RWPE2 (cell line): ENCODE measurements at places on chromosomes 2 and 18.

GRCh38 chr18:74791501-74792194 lies 194.0 kb downstream of the ZNF407 start:
- no peak for DNase-seq

GRCh38 chr2:186523791-186524190 lies 37.7 kb downstream of the ZC3H15 start:
- DNase-seq, result no peak

- no peak for DNase-seq
Measured at GRCh38 chr2:15913146-15913545, 27.2 kb upstream of the MYCN start.

DNA sequence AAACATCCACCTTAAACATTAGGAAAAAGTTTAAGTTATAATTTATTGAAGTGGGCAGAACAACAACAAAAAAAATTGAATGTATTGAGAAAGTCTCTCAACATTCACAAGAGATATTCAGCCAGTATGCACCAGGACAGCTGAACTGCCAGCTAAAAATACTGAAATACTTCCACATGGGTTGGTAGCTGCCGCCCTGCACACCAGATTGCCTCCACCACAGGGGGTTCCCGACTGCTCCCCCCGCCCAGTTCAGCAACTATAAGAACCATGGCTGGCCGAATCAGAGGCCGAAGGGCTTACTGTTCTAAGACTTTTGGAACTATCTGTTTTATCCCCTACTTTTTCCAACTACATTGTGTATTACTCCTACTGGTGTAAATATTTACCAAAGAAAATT lies 150.0 kb upstream of the LRP1B start:
- DNase-seq, result no peak

- DNase-seq, result no peak
Measured at GRCh38 chr2:161170958-161171932, 11.0 kb downstream of the TANK start.

GRCh38 chr2:235563056-235563910 lies 69.4 kb downstream of the AGAP1 start:
- no peak for DNase-seq

GRCh38 chr2:112343827-112344585 lies 68.6 kb downstream of the ZC3H6 start:
- DNase-seq, result no peak

- no peak for DNase-seq
Measured at GRCh38 chr2:95061601-95062183, 36.2 kb downstream of the MAL start.

GRCh38 chr2:11163439-11164317 lies 8.4 kb downstream of the SLC66A3 start:
- no peak for DNase-seq

GRCh38 chr2:67208887-67209500 lies 188.1 kb upstream of the ETAA1 start:
- DNase-seq, result no peak

- peak; percentile 38 for DNase-seq
Measured at GRCh38 chr2:239937866-239938640, 87.1 kb downstream of the NDUFA10 start.

DNA sequence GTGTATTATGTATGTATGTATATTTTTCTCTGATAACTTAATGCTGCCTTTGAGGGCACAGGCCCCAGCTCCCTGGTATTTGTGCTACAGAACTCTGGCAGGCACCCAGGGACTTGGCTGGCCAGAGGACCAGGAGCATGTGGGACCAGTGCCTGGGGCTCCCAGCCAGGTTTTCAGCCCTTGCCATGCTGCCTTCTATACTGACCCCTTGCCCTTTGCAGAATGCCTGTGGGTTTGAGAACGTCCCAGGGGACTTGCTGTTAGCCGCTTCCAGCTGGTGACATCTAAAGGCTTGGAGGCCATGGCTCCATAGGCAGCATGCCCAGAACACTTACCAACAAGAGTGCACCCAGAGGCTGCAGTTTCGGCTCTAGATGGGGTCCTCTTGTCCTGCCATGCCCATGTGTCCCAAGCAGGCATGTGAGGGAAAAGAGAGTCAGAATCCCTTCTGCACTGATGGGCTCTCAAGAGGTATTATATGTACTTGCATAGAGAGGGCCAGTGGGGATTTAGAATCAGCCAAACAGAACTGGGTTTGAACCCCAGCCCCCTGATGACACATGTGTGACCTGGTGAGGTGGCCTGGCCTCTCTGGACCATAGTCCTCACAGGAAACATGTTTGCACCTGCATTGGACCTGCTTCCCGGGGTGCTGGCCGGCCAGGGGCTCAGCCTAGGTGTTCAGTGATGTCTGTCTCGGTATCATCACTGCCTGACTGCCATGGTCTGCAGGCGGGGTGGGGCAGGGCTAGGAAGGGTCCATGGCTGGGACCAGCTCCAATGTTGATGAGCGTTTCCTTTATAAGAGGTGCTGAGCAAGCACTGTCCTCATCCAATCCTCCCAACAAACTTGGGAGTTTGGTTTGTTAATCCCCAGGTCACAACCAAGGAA lies 119.2 kb upstream of the FHL2 start:
- DNase-seq, result no peak

GRCh38 chr2:226971084-226971483 lies 135.2 kb downstream of the RHBDD1 start:
- no peak for DNase-seq

GRCh38 chr2:78832481-78832880 lies 193.0 kb upstream of the REG3G start:
- DNase-seq, result no peak

DNA sequence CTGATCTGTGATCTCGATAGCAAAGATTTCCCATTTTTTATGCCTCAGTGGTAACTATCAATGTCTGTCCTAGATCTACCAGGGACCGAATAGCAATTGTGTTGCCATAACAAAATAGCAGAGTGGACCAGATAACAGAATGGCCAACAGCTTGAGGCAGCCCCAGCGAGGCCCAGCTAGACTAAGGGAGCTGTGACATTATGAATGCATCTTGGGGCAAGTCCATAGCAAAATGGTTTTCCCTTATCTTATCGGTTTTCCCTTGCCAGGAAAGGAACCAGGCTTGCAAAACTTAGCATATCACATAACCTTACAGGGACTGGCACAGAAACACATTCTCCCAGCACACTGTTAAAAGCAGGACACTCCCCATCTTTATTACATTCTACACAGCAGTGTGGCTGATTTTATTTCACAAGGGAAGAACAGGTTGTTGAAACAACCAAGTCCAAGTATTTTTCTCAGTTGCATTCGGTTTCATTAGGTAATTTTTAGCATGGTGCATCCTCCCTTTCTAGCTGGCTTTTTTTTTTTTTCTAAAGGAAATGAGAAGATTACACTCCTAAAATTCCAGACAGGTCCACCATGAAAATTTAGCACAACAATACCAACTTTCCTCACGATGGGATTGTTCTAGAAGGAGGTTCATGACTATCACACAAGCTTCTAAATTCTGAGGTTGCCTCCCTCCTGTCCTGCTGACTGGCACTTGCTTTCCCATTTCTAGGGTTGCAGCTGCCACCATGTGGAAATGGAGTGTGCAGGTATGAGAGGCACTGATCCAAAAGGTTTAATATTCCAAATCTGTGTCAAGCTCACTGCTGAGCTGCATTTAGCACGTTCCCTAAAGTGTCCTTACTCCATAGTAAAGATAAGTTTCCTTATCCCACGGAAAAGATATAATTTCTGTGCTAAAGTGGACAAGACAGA lies 97.0 kb upstream of the SLC35G4 start:
- DNase-seq, result no peak

DNA sequence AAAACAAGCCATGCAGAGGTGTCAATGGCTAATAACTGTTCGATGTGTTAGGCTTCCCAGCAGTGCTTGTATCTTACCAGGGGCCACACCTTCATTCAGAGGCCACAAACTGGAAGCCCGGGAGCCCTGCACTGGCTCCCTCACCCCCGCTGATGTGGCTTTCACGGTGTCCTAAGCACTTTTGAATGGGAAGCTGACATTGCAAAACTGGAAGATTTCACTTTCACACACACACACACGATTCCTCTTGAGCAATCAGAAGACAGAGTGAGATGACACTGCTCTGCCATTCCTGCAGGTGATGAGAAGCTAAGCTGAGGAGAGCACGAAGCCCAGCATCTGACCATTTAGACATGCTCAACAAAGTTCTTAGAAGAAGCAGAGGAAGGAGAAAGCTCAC lies 8.6 kb upstream of the ZNF407 start:
- DNase-seq, result no peak

DNA sequence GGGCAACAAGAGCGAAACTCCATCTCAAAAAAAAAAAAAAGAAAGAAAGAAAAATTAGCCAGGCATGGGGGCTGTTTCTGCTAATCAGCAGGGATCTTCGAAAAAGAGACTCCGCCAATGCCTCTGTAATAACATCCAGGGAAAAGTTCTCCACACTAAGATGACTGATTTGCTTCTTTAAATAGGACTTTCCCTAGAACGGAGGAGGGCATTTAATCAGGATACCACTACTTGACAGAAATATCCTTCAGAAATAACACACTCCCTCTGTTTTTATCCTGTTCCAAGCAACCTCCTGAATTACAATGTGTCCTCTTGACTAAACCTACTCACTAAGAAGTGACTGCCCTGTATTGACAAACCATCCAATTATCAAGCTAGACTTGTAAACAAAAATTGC lies 21.7 kb downstream of the REV1 start:
- no peak for DNase-seq

DNA sequence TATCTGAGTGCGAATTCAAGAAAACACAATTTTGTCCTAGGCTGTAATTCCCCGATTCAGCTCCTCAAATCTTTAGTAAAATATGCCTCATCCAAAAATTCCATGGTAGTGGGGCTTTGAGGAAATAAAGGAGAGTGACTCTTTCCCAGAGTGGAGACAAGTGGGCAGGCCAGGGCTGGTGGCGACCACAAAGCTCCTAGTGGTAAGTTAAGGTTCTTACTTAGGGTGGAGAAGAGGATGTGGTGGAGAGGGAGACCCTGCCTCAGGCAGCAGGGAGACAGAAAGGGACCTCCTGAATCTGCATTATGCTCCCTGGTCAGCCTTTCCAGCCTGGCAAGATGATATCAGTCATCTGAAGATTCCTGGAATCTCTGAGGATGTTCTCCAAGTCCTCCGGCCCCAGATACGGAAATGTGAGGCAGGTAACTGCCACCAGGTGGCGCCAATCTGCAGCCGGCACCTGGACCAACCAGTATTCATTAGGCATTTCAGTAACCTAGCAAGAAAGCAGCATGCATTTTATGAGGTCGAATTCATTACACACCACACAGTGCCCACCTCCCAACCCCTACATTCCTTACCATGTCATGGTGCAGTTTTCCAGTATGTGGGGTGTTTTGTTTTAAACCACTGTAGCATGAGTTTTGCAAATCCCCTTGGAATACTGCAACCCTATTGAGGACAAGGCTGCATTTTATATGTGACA lies 106.4 kb downstream of the POLE4 start:
- no peak for DNase-seq

DNA sequence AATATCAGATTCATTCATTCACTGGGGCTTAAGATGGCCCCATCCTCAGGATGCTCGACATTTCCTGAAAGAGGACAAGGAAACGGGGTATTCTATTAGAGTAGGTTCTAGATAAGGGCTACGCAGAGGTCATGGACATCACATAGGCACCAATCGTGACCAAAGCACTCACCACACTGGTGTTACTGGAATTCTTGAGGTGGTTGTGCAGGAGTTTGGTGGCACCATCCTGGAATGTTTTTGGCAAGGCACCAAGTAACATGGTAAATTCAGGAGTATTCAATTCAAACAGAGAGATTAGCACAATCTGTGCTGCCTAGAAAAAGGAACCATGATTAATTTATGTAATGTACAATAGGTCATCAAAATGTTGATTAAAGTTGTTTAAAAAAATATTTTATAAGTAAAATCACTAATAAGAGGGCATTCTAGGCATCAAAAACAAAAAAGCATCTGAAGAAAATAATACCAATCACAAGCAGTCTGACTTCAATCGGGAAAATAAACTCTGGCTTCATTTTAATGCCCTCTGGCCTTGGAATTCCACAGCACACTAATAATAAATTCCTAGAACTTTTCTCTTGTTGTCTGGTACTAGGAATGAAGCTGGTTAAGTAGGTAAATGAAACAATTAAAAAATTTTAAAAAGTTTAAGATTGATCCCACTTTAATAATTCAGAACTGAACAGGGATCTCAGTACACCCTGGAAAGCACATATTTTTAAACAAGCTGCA lies 102.8 kb upstream of the TFCP2L1 start:
- DNase-seq, result no peak

DNA sequence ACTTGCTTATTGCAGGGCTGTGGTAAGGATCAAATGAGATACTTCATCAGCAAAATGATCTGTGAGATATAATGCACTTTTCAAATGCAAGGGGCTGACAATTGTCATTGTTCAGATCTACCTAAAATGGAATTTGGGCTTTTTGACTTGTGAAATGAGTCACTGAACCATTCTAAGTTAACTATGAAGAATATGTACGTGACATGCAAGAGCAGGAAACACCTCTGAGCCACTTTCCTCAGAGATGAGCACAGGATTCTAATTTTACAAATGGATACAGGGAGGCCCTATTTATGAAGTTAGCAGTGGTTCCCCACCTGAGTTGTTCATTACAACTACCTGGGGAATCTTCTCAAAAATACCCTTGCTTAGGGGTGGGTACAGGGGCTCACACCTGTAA lies 26.7 kb downstream of the CTLA4 start:
- DNase-seq, result no peak

DNA sequence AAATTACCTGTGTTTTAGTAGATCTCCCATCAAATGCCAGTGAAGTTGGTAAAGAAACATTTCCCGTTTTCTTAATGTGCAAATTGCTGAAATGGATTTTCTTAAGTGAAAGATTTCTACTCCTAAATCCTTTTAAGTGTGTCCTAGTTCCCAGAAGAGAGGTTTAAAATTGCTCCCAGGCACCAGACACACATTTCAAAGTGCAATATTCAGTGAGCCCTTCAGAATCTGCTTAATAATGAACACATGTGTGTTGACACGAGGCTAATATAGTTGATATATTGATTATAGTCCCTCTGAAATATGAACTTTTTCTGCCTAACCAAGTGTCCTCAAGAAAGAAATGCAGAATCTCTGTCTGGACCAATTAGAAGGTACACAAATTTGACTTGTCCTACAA lies 861.7 kb upstream of the CNTNAP5 start:
- DNase-seq, result no peak

DNA sequence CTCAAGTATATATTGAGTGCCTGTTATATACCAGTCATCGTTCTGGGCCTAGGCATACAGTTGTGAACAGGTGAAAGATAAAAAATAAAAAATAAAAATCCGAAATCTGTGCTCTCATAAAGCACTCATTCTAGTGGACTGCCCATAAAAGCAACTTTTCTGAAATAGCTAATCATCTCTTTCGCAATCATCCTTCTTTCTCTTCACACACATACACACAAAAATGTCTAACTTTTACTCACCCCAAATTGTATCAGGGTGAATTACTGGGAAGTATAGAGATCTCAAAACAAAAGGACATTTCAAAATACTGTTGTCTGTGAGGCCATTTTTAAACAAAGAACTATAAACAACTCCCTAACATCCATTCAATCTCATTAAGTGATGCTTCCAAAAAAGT lies 29.6 kb upstream of the ORC2 start:
- no peak for DNase-seq

GRCh38 chr18:66616523-66616983 lies 12.7 kb upstream of the CDH19 start:
- DNase-seq, result no peak

GRCh38 chr2:118731413-118731812 lies 116.0 kb downstream of the EN1 start:
- no peak for DNase-seq

- no peak for DNase-seq
Measured at GRCh38 chr2:177784745-177785067, 287.9 kb downstream of the PDE11A start.
